ENCODE measurements at places on chromosomes 2 and 18. TPM values are rescaled to one million over a fixed set of nuclear protein-coding genes. Genes with fewer than 3 reads are reported as not detected.
A peak's percentile ranks its signal among the peaks of the same experiment; 100 is the strongest.

DNA sequence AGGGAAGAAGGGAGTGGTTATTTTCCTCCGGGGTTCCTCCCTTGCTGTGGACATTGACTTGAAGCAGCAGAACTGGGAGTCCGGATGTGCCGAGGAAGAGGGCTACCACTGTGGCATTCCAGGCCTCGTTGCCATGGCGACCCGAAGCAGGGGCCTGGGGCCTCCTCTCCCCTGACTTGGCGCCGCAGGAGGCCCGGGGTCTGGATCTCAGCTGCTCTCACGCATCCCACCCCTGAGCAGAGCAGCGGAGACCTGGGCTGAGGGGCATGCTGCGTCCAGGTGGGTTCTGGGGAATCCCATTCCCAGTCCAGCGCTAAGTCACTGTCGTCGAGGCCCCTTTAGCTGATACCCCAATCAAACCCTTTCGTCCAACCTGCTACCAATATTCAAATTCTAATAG lies 100.2 kb downstream of the BCL11A start:
- no peak for DNase-seq

- no peak for DNase-seq
These were observed 4.4 kb upstream of the NEU4 start for GRCh38 chr2:241804326-241805229.

DNA sequence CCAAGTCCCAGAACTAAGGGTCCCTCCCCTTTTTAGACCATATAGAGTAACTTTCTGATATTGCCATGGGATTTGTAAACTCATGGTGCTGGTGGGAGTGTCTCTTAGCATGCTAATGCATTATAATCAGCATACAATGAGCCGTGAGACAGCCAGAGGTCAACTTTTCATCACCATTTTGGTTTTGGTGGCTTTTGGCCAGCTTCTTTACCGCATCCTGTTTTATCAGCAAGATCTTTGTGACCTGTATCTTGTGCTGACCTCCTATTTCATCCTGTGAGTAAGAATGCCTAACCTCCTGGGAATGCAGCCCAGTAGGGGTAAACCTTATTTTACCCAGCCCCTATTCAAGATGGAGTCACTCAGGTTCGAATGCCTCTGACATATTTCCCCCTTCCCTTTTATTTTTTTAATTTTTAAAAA lies 148.2 kb downstream of the PHLPP1 start:
- DNase-seq, result no peak

GRCh38 chr2:108905906-108906305 lies 83.1 kb downstream of the EDAR start:
- DNase-seq, result peak; percentile 44

- no peak for DNase-seq
These were observed 86.4 kb upstream of the FBXO11 start for GRCh38 chr2:47992671-47993070.

GRCh38 chr2:2902547-2903281 lies 474.9 kb downstream of the EIPR1 start:
- no peak for DNase-seq

GRCh38 chr2:163779970-163780597 lies 44.3 kb upstream of the FIGN start:
- DNase-seq, result peak; percentile 75

DNA sequence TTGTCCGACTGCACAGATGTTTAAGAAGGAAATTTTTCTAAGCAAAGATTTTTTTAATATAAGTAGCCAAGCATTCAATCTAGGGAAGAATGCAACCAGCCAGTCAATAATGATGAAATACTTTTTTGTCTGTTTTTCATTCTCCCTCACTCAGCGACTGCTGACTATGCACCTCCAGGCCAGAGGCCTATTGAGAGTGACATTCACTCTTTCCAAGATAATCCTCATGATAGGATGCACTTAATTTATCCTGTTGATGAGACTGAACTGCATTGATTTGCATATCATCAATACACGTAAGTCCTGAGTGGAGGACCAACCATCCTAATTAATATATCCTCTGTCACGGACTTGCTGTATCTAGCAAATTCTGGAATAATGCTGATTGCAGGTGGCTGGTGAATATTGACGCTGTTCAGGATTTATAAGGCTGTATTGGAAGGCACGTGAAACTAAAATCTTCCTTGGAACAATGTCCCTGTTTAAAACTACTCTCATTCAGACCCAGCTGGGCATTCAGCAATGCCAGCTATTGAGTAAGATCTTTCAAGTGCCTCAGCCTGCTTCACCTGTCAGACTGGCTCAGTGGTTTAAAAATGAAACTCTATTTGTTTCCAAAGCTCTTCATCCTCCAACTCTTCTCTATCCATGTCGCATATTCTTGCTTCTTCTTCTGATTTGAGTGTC lies 142.2 kb downstream of the MAP2 start:
- DNase-seq, result no peak

DNA sequence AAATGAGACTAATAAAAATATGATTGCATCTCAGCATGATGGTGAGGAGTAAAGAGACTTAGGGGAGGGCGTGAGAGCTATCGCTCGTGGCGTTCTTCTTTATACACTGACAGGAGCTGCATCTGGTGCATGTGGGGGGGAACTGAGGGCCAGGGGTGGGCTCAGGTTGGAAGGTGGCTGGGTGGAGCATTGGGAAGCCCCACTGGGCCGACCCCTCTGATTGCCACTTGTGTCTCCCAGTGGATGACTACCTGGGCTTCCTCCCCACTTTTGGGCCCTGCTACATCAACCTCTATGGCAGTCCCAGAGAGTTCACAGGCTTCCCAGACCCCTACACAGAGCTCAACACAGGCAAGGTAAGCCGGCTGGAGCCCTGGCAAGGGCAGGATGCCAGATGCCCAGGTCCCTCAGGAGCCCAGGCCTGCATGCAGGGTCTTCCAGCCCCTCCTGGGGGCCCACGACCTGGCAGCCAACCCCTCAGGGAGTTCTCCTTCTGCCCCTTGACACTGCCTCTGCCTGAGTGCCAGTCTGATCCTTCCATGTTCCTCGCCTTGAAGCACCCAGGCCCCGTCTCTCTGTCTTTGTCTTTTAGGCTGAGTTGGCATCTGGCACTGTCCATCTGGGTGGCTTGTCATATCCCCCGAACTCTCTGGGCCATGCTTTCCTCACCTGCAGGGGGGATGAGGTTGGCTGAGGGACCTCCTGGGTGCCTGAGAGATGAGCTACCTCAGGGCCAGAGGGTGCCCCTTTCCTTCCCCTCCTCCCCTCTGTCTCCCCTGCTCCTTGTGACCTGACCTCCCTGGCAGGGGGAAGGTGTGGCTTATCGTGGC lies 97.7 kb downstream of the DYSF start:
- no peak for DNase-seq

- no peak for DNase-seq
These were observed 218.0 kb upstream of the CWC22 start for GRCh38 chr2:180225118-180225517.

The IL18RAP gene
- 0.45 TPM for total RNA-seq

The HAUS1 gene
- total RNA-seq, result 4.1 TPM

The TSN gene
- 24.0 TPM for total RNA-seq

Measured in left lobe of liver (tissue), 2 donors.